ENCODE measurements at places on chromosomes 5 and 9.
A peak's percentile ranks its signal among the peaks of the same experiment; 100 is the strongest.

DNA sequence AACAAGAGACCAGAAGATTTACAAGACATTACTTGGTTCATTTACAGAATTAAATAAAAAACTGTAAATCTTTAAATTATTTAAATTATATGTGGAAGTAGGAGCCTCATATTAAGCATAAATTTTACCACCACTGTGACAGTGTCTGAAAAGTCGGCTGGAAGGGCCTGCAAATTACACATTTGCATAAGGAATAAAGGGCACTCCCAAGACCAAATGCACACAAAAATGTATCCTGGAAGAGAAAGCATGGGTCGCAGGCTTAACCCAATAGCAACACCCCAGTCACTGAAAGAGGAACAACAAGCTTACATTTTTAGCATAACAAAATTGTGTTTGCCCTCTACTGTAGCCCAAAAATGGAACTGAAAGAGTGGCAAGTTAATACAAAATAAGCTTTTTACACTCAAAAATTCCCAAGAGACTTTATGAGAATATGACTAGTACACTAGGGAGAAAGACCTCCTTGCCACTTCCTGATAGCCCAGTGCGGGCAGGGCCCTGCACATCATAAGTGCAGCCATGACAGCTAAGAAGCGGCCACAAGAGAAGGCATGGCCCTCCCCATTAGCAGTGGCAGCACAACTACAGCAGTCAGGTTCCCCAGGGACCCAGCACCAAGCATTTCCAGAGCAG lies 482.0 kb downstream of the DTWD2 start:
- H3K4me1 ChIP-seq, result no peaks in the 10 kb centered on the region
- H3K27ac ChIP-seq, result no peak overlapping the region
- H3K36me3 ChIP-seq, result no peaks in the 10 kb centered on the region
- H3K27me3 ChIP-seq, result no peaks in the 10 kb centered on the region
- no peak for DNase-seq

DNA sequence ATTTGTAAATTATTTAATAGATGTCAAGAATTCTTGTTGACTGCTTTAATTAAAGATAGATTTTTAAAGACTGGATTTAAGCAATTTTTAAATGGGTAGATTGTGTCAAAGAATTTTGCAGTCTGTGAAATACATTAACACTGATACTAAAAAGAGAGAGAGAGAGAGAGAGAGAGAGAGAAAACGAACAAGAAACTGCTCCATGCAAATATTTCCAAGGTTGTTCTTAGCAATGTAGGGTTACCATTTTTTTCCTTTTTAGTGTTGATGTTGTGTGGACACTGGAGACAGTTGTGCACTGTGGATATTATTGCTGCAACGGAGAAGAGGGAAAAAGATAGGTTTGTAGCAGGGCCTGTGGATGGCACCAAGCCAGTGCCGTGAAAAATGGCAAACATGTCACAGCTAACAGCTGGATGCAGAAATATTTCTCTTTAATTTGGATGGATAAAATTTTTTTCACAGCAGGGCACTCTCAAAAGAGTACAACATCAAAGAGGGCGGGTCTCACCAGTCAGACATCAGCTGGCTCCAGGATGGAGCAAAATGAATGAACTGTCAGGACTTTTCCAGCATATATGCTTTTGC lies 58.2 kb downstream of the PRDM6 start:
- no peaks in the 10 kb centered on the region for H3K36me3 ChIP-seq
- no peak overlapping the region for H3K4me3 ChIP-seq
- H3K4me1 ChIP-seq, result no peaks in the 10 kb centered on the region
- H3K27me3 ChIP-seq, result peaks cover 4% of the 10 kb centered on the region
- no peak for DNase-seq

- no peaks in the 10 kb centered on the region for H3K36me3 ChIP-seq
- DNase-seq, result no peak
- no peak overlapping the region for H3K27ac ChIP-seq
- peaks cover 93% of the 10 kb centered on the region for H3K4me1 ChIP-seq
Observed at GRCh38 chr5:142823126-142823525, 52.9 kb downstream of the ARHGAP26 start.

GRCh38 chr5:172664681-172665541 lies 23.8 kb downstream of the NEURL1B start:
- H3K27me3 ChIP-seq, result peaks cover 4% of the 10 kb centered on the region
- H3K36me3 ChIP-seq, result no peaks in the 10 kb centered on the region
- H3K4me3 ChIP-seq, result no peak overlapping the region
- no peaks in the 10 kb centered on the region for H3K4me1 ChIP-seq

DNA sequence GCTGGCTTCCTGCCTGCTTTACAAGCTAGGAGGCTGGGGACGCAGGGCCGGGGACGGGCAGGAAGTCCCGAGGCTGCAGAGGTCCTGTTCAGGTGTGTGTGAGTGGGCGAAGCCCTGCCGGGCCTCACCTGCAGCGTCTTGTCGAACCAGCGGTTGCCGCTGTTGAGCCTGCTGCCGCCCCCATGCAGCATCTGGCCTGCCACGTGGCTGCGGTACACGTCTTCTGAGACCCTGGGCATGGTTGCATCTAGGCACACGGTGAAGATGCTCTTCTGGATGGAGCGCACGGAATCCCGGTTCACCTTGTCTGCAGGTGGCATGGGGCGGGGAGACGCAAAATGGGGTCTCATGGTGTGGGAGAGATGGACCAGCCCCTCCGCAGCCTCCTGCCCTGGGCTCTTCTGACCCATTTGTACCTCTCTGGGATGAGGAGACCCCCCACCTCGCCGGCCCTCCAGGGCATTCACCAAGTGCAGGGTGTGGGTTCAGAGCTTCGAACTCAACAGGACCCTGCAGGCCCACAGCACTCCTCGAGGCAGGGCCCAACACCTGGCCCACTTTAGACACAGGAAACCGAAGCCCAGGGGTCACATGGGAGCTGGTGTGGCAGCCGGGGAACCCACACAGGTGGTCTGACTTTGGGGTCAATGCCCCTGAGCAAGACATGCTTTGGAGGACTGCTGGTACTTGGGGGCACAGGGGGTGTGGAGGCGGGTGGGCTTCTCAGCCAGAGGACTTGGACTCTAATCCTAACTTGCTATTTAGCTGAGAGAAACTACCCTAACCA lies 10.0 kb downstream of the CRAT start:
- no peak overlapping the region for H3K27ac ChIP-seq
- H3K27me3 ChIP-seq, result no peaks in the 10 kb centered on the region
- no peak overlapping the region for H3K4me3 ChIP-seq
- no peak for DNase-seq
- H3K36me3 ChIP-seq, result peaks cover 5% of the 10 kb centered on the region

GRCh38 chr5:144201588-144201987 lies 30.9 kb downstream of the KCTD16 start:
- H3K27me3 ChIP-seq, result peaks cover 50% of the 10 kb centered on the region
- no peaks in the 10 kb centered on the region for H3K36me3 ChIP-seq
- peaks cover 9% of the 10 kb centered on the region for H3K4me1 ChIP-seq
- DNase-seq, result no peak

GRCh38 chr5:160020964-160021363 lies 12.0 kb downstream of the TTC1 start:
- no peak overlapping the region for H3K27ac ChIP-seq
- no peaks in the 10 kb centered on the region for H3K27me3 ChIP-seq
- peaks cover 76% of the 10 kb centered on the region for H3K36me3 ChIP-seq
- H3K4me3 ChIP-seq, result no peak overlapping the region
- no peak for DNase-seq

- H3K4me1 ChIP-seq, result no peaks in the 10 kb centered on the region
- peaks cover 31% of the 10 kb centered on the region for H3K27me3 ChIP-seq
- H3K27ac ChIP-seq, result no peak overlapping the region
- no peaks in the 10 kb centered on the region for H3K36me3 ChIP-seq
- no peak overlapping the region for H3K4me3 ChIP-seq
Observed at GRCh38 chr5:58875599-58875998, 292.7 kb downstream of the RAB3C start.

- no peak overlapping the region for H3K4me3 ChIP-seq
- no peaks in the 10 kb centered on the region for H3K36me3 ChIP-seq
- DNase-seq, result no peak
- no peaks in the 10 kb centered on the region for H3K27me3 ChIP-seq
- no peak overlapping the region for H3K27ac ChIP-seq
- no peaks in the 10 kb centered on the region for H3K4me1 ChIP-seq
Observed at GRCh38 chr9:16272776-16273175, 597.7 kb downstream of the BNC2 start.

DNA sequence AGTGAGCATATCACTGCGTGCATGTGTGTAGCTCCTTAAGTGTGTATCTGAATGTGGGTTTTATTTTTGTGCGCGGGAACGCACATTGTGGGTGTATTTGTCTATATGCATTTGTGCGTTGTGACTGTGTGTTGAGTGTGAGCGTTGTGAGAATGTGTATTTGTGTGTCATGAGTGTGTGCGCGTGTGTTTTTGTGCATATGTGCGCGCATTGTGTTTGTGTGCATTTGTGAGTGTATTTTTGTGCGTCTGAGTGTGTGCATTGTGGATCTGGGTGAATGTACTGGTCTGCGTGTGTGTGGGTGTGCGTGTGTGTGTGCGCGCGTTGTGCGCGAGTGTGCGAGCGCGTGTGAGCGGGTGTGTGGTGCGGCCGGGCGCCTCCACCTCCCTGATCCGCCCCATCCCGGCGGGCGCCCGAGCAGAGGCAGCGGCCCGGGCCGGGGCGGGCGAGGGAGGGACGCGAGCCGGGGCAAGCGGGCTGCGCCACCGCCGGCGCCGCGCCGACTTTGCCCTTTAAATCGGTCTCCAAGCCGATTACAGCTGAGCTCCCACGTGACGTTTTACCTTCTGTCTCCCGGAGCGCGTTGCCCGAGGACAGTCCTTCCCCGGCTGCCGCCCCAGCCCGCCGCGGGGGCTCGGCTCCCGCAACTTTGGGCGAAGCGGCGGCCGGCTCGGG lies at the start of gene RASGRF2:
Gene RASGRF2, plus strand, starts transcription at position 596 of the 675 bp plus-strand sequence. CDS start 376 bp downstream, outside the sequence.
- peaks cover 5% of the 10 kb centered on the region for H3K36me3 ChIP-seq
- H3K4me1 ChIP-seq, result peaks cover 64% of the 10 kb centered on the region
- no peaks in the 10 kb centered on the region for H3K27me3 ChIP-seq
- peak within 1 kb of the TSS; percentile 84 for H3K27ac ChIP-seq

- no peak overlapping the region for H3K4me3 ChIP-seq
- no peaks in the 10 kb centered on the region for H3K4me1 ChIP-seq
- no peak overlapping the region for H3K27ac ChIP-seq
- no peaks in the 10 kb centered on the region for H3K27me3 ChIP-seq
- no peak for DNase-seq
Observed at GRCh38 chr9:7161469-7161868, 403.7 kb downstream of the KDM4C start.

DNA sequence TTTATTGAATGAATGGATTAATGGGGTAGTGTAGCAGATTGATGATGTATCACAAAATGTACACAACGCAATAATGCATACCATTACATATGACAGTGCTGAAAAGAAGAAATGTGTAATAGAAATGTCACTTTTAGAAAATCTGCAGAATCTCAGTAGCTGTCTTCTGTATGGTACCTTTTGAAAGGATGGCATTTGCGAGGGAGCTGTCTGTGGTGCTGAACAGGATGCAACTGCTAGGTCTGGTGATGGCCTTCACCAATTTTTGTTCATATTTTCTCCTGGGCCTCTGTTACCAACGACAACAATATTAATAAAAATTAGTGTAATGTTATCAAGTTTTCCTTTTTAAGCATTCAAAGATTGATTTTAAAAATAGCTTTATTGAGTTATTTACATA lies 36.2 kb upstream of the OTULIN start:
- DNase-seq, result peak; percentile 44
- no peak overlapping the region for H3K27ac ChIP-seq
- no peaks in the 10 kb centered on the region for H3K4me1 ChIP-seq
- no peak overlapping the region for H3K4me3 ChIP-seq

- no peak overlapping the region for H3K4me3 ChIP-seq
- no peaks in the 10 kb centered on the region for H3K27me3 ChIP-seq
- H3K36me3 ChIP-seq, result peaks cover 12% of the 10 kb centered on the region
- DNase-seq, result no peak
- H3K27ac ChIP-seq, result no peak overlapping the region
Observed at GRCh38 chr5:143195491-143195890, 208.0 kb downstream of the NR3C1 start.

- peaks cover 10% of the 10 kb centered on the region for H3K36me3 ChIP-seq
- peak overlapping the region; percentile 95 for H3K27ac ChIP-seq
- peaks cover 23% of the 10 kb centered on the region for H3K4me1 ChIP-seq
- peak overlapping the region; percentile 92 for H3K4me3 ChIP-seq
- H3K27me3 ChIP-seq, result no peaks in the 10 kb centered on the region
Observed at GRCh38 chr9:97237951-97238889, 69.2 kb upstream of the CCDC180 start.

- H3K36me3 ChIP-seq, result peaks cover 96% of the 10 kb centered on the region
- H3K27me3 ChIP-seq, result no peaks in the 10 kb centered on the region
- H3K4me3 ChIP-seq, result no peak overlapping the region
- peak; percentile 77 for DNase-seq
- H3K4me1 ChIP-seq, result peaks cover 19% of the 10 kb centered on the region
Observed at GRCh38 chr9:114339130-114339908, 9.7 kb downstream of the ORM2 start.

DNA sequence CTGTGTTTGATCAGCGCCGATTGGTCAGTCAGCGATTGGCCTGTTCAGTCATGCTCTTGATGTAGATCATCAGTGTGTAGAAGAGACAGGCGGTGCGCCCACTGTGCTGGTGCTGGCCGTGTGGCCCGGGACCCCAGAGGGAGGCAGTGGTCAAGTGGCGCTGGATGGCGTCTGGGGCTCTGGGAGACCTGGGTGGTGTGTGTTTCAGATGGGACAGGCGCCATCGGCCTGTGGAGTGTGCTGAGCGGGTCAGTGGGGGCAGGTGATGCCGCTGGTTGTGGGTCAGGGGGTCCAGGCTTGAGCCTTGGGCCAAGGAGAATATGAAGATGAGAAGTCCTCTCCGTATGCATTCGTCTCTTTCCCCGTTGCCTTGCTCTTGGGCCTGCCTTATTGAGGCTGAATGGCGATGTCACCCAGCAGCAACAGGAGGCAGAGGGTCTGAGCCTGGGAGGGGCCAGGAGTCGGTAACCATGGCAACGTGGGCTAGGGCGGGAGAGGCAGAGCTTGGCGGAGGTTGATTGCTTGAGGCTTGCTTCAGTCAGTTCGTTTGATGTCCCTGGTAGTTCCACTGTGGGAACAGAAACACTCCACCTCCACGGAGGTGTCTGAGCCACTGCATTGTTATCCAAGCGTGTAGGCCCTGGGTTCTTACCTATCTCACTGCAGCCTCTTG lies 117.8 kb upstream of the CACNA1B start:
- H3K27me3 ChIP-seq, result no peaks in the 10 kb centered on the region
- H3K36me3 ChIP-seq, result peaks cover 91% of the 10 kb centered on the region
- H3K4me1 ChIP-seq, result peaks cover 56% of the 10 kb centered on the region
- no peak overlapping the region for H3K4me3 ChIP-seq

DNA sequence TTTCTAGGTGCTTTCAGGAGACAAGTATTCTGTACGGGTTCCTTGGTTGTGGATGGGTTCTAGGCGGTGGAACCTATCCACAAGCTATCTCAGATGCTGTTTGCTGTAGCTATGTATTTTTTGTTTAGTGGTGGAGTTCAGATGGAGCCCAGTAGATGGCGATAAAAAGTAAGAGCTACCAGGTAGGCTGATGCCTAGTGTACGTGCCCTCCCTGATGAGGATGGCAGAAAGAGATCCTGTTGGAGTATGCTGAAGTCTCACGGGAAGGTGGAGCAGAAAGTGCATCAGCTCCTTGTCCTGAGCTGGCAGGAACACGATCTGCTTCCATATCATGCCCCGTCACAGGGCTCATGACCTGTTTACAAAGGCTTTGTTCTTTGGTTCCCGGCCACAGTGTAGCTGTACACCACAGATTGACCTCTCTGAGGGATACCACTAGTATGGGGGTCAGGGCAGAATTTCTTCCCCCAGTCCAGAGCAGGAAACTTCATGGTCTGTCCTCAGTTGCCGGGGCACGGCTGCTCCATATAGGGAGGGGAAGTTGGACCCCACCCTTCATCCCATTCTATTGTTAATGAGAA lies 12.6 kb upstream of the UGT3A2 start:
- no peak overlapping the region for H3K27ac ChIP-seq
- peaks cover 37% of the 10 kb centered on the region for H3K27me3 ChIP-seq
- no peaks in the 10 kb centered on the region for H3K4me1 ChIP-seq
